ENCODE measurements at places on chromosomes 5 and 9. TPM values are rescaled to one million over a fixed set of nuclear protein-coding genes. Genes with fewer than 3 reads are reported as not detected.

The TMEM215 gene
- not detected for total RNA-seq

The SHOC1 gene
- total RNA-seq, result not detected

The SPINK5 gene
- 0.91 TPM for total RNA-seq

The IL33 gene
- total RNA-seq, result 13.8 TPM

The IQGAP2 gene
- total RNA-seq, result 4.7 TPM

The SLC34A3 gene
- not detected for total RNA-seq

The KCNIP1 gene
- not detected for total RNA-seq

The DND1 gene
- 1.1 TPM for total RNA-seq

The AQP7 gene
- 3.7 TPM for total RNA-seq

The LCN2 gene
- total RNA-seq, result not detected

The FOXD4L6 gene
- total RNA-seq, result not detected

The EXOC3 gene
- 55.4 TPM for total RNA-seq

The GARNL3 gene
- 8.3 TPM for total RNA-seq

The IFNK gene
- total RNA-seq, result not detected

The PKD2L2 gene
- not detected for total RNA-seq

The ANKRD31 gene
- not detected for total RNA-seq

The TPPP gene
- 0.07 TPM for total RNA-seq

The TICAM2 gene
- total RNA-seq, result 3.5 TPM

The IRX2 gene
- not detected for total RNA-seq

The HRCT1 gene
- 5.2 TPM for total RNA-seq

The STC2 gene
- total RNA-seq, result 26.9 TPM

The MARCOL gene
- not detected for total RNA-seq

The ANKRD34B gene
- not detected for total RNA-seq

The EGR1 gene
- 5.5 TPM for total RNA-seq

The SLC34A1 gene
- total RNA-seq, result not detected

The NADK2 gene
- 20.3 TPM for total RNA-seq

The TNFSF15 gene
- total RNA-seq, result 14.3 TPM

The UBE2QL1 gene
- 0.15 TPM for total RNA-seq

The GMCL2 gene
- not detected for total RNA-seq

The SH3TC2 gene
- 4.3 TPM for total RNA-seq

The PCDHGC4 gene
- total RNA-seq, result 0.90 TPM

The RIC1 gene
- 24.8 TPM for total RNA-seq

The C9orf50 gene
- total RNA-seq, result not detected

The C1QTNF3 gene
- total RNA-seq, result 1.6 TPM

The MARVELD2 gene
- total RNA-seq, result 7.1 TPM
